ENCODE measurements at places on chromosomes 16 and 17.

GRCh38 chr16:61770301-61770700, 265.9 kb downstream of the CDH8 start:
- DNase-seq, result no peak

- no peak for DNase-seq
Observed at GRCh38 chr17:44830359-44831288, 537 bp upstream of the GJC1 start.

DNA sequence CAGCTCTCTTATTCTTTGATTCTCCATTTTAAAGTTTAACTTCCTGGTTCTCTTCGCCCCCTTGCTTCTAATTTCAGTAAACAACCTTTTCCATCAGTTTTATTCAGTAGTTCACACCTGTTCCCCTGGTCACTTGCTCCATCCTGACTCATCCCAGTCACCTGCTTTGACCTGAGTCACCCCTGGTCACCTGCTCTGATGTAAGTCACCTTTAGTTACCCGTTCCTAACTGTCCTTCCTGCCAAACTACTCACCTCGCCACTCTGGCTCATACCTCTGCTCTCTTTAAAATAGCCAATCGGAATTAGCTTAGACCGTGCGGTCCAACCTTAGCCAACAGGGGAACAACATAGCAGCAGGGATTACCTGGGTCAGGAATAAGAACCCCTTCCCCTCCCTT, 4.7 kb upstream of the NLRC5 start:
- no peak for DNase-seq

DNA sequence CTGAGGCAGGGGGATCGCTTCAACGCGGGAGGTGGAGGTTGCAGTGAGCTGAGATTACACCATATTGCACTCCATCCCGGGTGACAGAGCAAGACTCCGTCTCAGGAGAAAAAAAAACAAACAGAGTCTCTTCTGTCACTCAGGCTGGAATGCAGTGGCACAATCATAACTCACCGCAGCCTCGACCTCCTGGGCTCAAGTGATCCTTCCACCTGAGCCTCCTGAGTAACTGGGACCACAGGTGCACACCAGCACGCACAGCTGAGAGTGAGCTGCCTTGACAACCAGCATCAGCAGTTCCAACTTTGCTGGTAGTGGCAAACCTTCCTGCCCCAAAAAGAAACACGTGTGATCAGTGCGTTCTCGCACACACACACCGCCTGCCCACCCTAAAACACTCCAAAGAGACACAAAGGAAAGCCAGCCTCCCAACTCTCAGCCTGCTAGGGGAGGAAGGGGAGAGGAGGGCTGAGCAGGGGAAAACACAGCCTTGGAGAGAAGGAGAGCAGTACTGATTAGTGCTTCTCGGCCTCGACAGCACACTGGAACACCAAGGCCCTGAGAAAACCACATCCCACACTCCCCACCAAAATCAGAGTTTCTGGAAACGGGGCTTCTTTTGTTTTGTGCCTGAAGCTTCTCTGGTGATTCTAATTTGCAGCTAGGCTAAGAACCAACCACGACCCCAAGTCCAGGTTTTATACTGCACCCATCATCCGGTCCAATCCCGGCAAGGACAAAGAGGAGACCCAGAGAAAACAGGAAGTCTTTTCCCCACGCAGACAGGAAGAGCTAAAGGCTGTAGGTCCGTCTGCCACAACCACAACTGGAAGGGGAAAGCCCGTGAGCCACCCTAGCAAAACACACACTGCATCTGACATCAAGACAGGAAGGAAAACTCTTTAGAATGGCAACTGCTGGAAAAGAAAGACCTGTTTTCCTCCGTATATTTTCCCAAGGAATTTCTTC, 28.8 kb downstream of the ZCCHC14 start:
- DNase-seq, result no peak

- DNase-seq, result no peak
Observed at GRCh38 chr16:797120-797420, 3.5 kb downstream of the GNG13 start.

- DNase-seq, result no peak
Observed at GRCh38 chr16:66322174-66322573, 44.3 kb upstream of the CDH5 start.

GRCh38 chr17:56597495-56597990, 4.0 kb downstream of the NOG start:
- DNase-seq, result peak; percentile 74

DNA sequence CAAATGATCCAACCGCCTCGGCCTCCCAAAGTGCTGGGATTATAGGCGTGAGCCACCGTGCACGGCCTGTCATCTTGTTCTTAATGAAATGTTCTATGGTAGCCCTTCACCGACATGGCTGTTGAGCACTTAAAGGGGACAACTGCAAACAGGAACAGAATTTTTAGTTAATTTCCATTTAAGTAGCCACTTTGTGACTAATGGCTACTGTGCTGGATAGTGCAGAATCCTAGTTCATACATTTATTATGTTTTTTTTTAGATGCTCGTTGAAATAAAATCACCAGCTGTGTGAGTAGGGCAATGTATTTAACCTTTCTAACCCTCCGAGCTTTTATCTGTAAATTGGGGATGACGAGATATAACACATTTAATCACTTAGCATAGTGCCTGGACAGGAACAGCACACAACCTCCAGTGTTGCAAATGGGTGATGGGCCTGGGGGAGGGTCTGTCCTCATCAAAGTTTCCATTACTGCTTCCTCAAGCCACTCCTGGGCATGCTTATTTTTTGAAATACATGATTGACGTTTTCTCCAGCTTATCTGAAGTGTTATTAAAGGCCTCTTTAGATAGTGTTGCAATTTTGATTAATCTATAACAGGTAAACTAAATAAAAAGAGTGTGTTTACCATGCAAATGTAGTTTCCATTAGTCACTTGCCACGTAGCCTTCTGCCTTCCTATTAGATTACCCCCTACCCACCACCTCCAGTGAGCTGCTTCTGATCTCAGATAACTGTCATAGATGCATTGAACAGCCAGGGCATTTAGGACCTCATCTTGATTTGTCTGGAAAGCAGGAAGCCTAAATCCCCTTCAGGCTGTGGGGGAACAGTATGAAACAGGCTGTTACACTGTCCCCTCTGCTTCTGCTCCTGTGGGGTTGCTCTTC, 42.5 kb upstream of the TANC2 start:
- no peak for DNase-seq

GRCh38 chr17:31538080-31538762, 146.7 kb downstream of the RAB11FIP4 start:
- DNase-seq, result no peak

DNA sequence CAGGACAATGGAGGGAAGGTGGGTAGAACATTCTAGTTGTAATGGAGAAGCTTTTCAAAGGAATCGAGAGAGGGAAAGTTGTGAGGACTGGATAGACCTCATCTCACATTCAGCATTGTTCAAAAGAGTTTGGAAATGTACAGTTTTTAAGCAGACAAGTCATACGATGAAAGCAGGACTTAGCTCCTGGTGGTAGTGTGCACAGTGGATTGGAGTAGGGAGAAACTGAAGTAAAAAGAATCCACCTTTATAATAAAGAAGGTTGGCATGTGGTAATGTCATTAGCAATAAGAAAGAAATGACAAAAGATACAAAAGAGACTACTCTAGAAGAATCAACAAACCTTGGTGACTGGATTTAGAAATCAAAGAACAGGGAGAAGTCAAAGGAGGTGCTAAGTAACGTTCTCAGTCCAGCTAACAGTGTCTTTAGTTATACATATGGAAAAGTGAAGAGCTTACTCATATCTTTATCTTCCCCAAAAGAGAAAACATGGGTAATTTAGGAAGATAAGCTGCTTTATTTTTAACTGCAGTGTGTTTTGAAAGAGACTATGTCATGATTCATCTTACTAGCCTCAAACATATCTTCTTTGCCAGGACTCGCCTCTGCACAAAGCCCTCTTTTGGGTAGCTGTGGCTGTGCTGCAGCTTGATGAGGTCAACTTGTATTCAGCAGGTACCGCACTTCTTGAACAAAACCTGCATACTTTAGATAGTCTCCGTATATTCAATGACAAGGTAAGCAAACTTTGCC, 18.7 kb upstream of the EVI2A start:
- DNase-seq, result no peak

DNA sequence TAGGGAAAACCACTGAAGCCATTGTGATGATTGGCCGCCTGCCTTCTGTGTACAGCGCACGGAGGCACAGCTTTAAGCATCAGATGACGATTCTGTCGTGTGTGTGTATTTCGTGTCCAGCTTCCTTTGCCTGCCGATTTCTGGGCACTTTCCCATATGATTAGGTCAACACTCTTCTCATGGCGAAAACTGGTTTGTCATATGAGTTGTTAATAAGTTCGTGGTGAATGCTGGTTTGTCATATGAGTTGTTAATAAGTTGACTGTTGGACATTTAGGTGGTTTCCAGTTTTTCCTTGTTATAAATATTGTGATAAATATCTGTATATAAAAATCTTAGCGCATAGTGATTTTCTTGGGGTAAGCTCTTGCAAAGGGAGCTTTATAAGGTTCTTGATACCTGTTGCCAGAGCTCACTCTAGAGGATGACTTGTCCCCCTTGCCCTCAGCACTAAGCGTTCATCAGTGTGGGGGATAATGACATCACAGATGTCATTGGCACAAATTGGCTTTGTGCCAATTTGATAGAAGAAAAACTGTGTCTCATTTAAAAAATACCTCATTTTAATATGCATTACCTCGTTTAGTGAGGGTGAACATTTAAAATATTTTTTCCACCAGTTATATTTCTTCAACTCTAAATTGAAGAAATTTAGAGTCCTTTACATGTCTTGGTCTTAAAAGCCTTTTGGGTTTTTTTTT, 40.0 kb downstream of the PGS1 start:
- peak; percentile 85 for DNase-seq

GRCh38 chr16:75087375-75087979, 29.1 kb downstream of the LDHD start:
- DNase-seq, result peak; percentile 95

GRCh38 chr16:70638814-70639792, 7.3 kb upstream of the IL34 start:
- no peak for DNase-seq

DNA sequence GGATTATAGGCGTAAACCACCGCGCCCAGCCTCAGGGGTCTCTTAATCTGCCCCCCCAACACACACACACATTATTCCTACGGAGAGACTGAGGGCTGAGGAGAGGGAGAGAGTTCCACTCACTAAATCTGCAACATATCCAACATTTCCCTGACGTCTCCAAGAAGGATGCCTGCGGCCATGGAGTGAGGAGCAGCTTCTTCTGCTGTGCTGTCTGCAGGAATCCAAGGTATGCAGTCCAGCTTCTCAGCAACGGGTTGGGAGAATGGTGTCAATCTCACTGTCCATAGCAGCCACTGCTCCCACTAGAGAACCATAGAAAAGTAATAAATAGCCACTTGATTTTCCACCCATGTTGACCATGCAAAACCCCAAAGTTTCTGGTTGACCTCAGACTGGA, 5.1 kb upstream of the PLXDC1 start:
- DNase-seq, result no peak

Data from NCI-H524 (cell line).